ENCODE measurements at places on chromosomes 2 and 18.
A peak's percentile ranks its signal among the peaks of the same experiment; 100 is the strongest.

DNA sequence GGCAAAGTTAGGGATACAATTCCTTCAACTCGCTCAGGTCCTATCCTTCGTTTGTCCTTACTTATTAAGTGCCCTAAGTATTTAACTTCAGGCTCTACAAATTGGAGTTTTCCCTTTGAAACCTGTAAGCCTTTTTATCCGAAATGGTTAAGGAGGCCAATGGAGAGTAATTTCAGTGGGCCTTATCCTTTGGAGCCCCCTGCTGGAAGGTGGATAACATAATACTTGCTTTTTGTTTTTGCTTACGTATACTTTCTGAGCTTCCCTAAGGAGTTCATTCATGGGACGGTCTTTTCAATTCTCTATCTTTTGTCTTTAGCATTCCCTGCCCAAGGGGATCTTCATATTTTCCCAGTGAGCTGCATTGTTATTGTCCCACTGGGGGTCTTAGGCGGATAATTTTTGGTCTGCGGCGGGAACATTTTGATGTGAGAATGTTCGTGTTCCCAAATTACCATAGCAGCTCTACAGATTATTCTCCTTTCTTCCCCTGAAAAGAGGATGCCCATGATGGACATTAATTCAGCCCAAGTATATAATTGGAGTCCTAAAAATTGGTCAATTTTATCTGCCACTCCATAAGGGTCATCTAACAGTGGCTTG is 34.4 kb upstream of the TRAPPC8 start:
- peak; percentile 19 for DNase-seq

DNA sequence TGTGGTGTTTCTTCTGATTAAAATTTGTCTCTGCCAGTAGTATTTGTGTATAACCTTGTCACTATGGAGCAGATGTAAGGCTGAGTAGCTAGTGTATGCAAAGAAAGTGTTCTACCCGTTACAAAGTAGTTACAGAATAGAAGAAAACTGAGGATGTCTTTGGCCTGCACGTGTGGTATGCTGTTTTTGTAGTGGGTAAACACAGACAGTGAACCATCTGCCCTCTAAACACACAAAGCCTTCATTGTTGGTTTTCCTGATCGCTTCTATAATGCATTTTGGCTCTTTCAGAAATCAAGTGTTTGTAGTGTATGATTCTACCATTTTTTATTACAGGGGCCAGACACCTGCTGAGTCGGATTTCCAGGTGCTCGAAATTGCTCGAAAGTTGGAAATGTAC is 61.5 kb downstream of the FARP2 start:
- DNase-seq = no peak

- no peak for DNase-seq
These were observed 29.3 kb upstream of the MMADHC start for GRCh38 chr2:149616681-149617456.

DNA sequence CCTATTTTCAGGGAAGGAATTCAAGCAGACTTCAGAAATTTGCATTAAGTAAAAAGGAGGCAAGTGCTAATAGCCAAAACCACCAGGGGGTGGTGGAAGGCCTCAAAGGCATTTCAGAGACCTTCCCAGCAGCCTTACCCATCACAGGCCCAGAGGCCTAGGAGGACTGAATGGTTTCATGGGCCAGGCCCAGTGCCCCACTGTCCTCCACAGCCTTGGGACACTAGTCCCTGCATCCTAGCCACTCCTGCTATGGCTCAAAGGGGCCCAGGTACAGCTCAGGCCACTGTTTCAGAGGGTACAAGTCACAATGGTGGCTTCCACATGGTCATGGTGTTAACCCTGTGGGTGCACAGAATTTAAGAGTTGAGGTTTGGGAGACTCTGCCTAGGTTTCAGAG is 58.6 kb upstream of the CHAC2 start:
- no peak for DNase-seq

- no peak for DNase-seq
These were observed 610.0 kb downstream of the KCNJ3 start for GRCh38 chr2:155308367-155309009.

GRCh38 chr2:28233164-28233676 is 159.4 kb upstream of the FOSL2 start:
- no peak for DNase-seq
